Hematopoietic multipotent progenitor cell treated with erythropoietin and hydrocortisone succinate and interleukin-3 and kit ligand, for 4 days (in vitro differentiated cells): ENCODE measurements at places on chromosomes 11 and 22.

DNA sequence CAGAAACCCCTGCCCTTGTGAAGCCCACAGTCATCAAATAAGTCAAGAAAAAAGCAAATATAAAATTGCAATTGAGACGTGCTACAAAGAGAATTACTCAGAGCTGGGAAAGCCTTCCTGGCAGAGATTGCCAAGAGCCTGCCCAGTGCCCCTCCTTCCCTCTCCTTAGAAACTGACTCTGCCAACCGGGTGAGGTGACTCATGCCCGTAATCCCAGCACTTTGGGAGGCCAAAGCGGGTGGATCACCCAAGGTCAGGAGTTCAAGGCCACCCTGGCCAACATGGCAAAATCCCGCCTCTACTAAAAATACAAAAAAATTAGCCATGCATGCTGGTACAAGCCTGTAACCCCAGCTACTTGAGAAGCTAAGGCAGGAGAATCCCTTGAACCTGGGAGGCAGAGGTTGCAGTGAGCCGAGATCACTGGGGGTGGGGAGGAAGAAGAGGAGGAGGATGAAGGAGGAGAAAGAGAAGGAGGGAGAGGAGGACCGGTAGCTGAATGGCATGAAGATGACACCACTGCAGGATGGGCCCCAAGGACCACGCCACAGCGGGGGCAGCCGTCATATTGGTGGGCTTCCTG, 76.1 kb upstream of the RTL6 start:
- no peak for DNase-seq

- no peak for DNase-seq
Measured at GRCh38 chr11:28559492-28559891, 451.3 kb downstream of the METTL15 start.

GRCh38 chr11:69576069-69576782, 64.7 kb upstream of the CCND1 start:
- peak; percentile 81 for DNase-seq

- DNase-seq = no peak
Measured at GRCh38 chr11:69306821-69307220, 12.9 kb downstream of the MYEOV start.

DNA sequence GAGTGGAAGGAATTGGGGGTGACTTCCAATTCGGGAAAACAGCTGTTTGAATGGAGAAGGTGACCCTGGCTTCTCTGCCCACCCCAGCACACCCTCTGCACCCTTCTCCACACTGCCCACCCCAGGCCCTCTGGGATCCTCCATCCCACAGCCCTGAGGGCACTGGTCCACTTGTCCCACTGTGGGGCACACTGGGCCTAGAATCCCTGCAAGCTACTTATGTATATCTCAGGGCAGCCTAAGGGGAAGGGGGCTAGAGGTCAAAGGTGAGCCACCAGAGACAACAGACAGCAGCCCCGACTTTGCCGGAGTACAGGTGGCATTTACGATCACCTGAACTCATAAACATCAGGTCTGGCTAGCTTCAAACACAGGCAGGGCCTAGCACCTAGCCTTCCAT, 673 bp upstream of the SCUBE2 start:
- DNase-seq = no peak

GRCh38 chr11:122811721-122812120, 26.6 kb upstream of the CRTAM start:
- no peak for DNase-seq

- no peak for DNase-seq
Measured at GRCh38 chr22:33271390-33272161, 213.4 kb upstream of the SYN3 start.

DNA sequence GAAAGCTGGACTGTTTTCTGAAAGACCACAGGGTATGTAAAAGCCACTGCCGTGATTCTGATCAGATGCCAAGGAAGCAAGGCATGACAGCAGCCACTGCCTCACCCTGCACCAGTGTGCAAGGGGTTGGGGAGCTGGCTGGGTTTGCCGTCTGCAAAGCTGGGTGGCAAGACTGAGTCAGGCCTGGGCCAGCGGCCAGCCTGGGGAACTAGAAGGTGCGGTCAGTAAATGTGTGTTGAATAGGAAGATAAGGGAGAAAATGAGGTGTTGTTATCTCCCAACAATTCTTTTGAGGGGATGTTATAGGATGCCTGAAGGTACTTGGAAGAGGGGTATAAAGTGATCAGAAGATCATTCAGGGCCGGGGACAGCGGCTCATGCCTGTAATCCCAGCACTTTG, 8.0 kb downstream of the VSTM5 start:
- peak; percentile 87 for DNase-seq

- DNase-seq = no peak
Measured at GRCh38 chr11:62984451-62984991, at the start of gene SLC22A6. SLC22A6 (minus strand) TSS chr11:62984967; CDS start chr11:62984690, 277 bp downstream.

- peak; percentile 17 for DNase-seq
Measured at GRCh38 chr11:88115828-88116755, 59.2 kb downstream of the RAB38 start.

DNA sequence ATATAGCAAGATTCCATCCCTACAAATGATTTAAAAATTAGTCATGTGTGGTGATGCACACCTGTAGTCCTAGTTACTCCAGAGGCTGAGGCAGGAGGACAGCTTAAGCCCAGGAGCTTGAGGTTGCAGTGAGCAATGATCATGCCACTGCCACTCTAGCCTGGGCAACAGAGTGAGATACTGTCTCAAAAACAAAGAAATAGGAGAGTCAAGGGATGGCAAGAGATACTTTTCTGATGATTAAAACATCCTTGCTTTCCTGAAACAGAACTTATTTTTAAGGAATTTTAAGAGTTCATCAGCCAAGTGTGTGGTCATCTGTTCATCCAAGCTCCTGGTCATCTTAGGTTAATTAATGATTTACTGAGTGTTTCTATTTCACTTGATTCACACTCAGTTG, 1252.0 kb downstream of the LRRC4C start:
- DNase-seq = no peak

DNA sequence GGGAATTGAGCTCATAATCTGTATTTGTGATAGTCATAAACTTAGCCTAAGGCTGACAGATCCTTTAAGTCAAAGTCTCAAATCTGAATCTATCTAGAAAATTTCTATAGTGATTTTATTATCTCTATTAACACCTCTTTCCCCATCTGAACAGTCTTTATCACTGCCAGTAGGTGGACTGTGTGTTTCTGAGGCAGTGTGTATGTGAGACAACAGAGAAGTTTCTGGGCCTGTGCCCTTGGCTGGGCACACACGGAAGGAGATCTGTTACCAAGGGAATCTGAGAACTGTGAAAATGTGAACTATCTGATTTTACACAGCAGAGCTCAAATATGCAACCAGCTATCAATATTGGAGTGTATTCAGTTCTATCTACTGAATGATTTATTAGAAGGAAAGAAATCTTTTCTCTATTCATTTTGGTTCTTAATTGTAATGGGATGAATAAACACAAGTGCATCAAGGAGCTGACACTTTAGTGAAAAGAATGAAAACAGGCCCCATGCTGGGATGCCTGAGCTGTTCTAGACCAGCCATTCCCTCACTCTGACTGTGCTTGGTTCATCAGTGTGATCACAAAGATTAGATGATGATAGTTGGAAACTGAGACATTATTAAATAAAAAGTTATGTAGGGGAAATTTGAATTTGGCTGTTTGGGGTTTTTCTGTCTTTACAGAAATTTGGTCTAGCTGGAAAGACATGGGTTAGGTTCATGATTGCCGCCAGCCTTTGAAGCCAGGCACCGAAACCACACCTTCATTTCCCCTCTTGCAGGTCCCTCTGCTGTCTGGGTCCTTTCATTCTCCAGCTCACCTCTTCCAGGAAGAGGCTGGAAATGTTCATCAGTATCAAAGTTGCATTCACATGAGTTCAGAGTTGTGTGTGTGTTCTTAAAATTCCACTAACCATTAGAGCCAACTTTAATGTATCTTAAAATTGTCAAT, 68.1 kb downstream of the LIF start:
- DNase-seq = peak; percentile 52

DNA sequence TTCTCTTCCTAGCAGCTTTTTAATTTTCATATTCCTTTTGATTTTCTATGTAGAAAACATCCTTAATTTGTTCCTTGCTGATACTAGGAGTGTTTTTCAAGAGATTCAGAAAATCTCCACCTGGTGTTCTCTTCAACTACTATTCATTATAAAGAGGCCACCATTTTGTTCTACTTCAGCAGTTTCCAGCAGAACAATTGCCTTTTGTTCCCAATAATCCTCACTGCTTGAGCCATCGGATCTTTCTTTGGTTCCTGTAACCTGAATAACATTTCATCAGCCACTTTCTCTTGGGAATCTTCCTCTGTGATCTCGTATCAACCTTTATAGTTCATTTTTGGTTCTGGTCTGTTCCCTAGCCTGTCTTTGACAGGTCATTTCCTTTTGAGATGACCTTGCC, 1.8 kb upstream of the OR10A5 start:
- no peak for DNase-seq

DNA sequence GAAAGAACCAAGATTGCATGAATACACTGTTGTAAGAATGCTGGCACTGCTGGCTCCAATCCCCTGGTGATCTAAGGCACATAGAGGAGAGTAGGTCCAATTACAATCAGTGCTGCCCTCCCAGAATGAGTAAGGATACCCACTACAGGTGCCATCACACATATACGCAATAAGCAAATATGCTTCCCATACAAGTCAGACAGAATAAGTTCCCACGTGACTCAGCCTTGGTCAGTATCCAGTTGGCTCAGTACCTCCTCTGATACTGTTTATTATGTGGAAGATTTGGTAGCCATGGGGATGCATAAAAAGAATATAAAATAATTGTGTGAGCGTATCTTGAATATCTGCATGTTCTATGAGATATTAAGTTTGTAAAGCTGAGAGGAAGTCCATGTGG, 8.9 kb upstream of the OR2D3 start:
- no peak for DNase-seq

DNA sequence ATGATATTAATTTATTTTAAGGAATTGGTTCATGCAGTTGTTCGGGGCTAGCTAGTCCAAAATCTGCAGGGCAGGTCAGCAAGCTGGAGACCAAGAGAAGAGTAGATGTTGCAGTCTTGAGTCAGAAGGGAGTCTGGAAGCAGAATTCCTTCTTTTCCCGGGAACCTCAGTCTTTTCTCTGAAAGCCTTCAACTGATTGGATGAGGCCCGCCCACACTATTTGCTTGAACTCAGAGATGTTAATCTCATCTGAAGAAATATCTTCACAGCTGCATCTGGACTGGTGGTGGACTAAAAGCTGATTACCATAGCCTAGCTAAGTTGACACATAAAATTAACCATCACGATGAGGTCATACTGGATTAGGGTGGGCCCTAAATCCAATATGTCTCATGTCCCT, 122.2 kb downstream of the COMMD9 start:
- no peak for DNase-seq

- DNase-seq = peak; percentile 50
Measured at GRCh38 chr11:70568035-70568813, 169.9 kb downstream of the CTTN start.

DNA sequence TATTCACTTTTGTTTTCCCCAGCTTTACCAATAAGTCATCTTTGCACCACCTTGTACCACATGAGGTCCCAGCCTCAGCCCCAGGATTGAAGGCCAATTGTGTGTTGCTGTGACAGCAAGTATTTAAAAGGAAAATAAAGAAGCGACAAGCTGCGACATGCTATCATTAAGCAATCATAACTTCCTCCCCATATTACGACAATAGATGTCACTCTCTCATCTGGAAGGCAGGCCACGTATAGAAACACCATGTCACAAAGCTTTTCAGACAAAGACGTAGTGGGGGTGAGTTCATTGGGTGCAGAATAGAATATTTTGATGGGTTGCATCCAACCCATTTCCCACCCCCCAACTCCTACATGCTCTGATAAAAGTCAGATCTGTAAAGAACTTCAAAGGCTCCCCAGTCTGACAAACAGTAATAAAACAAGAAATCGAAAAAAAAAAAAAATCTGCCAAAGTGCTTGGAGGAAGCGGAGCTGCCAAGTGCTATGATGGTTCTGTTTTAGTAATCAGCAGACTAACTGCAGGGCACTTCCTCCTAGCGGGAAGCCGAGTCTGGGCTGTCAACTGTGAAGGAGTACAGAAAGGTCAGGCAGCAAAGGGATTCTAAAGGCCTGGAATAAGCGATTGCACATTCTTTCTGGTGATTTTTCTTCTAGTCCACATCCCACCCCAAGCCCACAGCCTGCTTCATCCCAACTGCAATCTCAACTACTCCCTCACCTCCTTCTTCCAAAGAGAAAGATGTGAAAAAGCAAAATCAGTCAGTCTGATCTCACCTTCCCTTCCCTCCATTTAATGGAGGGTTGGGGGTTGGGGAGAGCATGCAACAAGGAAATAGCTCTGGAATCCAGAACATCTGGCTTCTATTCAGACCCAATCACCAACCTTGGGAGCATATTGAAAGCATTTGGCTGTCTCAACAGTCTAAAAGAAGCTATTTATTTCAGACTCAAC, 131.4 kb upstream of the UBASH3B start:
- DNase-seq = peak; percentile 59

DNA sequence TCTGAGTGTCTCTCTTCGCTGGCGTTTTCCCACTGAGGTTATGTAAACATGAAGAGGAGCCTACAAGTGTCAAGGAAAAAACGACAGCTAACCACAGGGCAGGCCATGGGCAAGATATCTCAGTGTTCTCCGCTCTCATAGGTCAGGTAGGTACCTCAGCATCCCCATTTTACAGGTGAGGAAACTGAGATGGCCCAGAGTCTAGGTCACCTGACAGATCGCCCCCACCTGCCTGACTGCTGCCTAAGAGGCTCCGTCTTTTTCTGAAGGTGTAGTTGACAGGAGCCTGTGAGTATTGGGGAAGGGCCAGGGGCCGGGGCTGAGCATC, 847 bp upstream of the NDUFA6 start:
- DNase-seq = no peak

- peak; percentile 55 for DNase-seq
Measured at GRCh38 chr11:64165481-64165841, 452 bp downstream of the MACROD1 start.

GRCh38 chr11:73389916-73390315, 13.7 kb downstream of the RELT start:
- DNase-seq = no peak

GRCh38 chr11:7643314-7643713, 30.0 kb downstream of the CYB5R2 start:
- DNase-seq = no peak

GRCh38 chr22:21448627-21449416, 18.4 kb upstream of the TMEM191C start:
- no peak for DNase-seq

GRCh38 chr11:129055196-129055595, 112.5 kb upstream of the TP53AIP1 start:
- DNase-seq = no peak

DNA sequence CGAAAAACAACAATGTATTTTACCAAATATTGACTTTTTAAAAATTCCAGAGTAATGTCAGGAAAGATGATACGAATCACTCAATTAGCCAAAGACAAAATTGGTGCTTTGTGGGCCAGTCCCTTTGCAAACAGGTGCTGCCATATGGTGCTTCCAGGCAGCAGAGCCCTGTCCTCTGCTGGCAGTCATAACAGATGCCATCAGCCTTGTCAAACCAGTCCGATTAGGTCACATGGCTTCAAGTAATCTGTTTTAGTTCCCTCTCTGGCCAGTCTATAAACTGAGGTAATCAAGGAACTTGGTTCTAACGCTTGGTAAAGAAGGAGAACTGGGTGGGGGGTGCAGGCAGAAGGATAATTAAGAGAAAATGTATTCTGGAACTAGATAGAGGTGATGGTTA, 49.1 kb upstream of the CAPRIN1 start:
- DNase-seq = no peak

- DNase-seq = no peak
Measured at GRCh38 chr11:86809561-86809960, 9.2 kb downstream of the PRSS23 start.

GRCh38 chr11:66969584-66970225, 5.4 kb upstream of the C11orf86 start:
- DNase-seq = no peak
